ENCODE measurements at places on chromosomes 13 and 19. TPM values are rescaled to one million over a fixed set of nuclear protein-coding genes. Genes with fewer than 3 reads are reported as not detected.
A peak's percentile ranks its signal among the peaks of the same experiment; 100 is the strongest.

The CACNG7 gene
- total RNA-seq: not detected

The TGFBR3L gene
- not detected for total RNA-seq

The CEACAM7 gene
- not detected for total RNA-seq

The CPAMD8 gene
- total RNA-seq: 221 TPM

The ZNF296 gene
- total RNA-seq: 0.45 TPM

GRCh38 chr19:13906521-13906904 lies 512 bp downstream of the CC2D1A start:
- H3K4me1 ChIP-seq: peaks cover 32% of the 10 kb centered on the region
- H3K27ac ChIP-seq: peak overlapping the region; percentile 90
- H3K27me3 ChIP-seq: no peaks in the 10 kb centered on the region

DNA sequence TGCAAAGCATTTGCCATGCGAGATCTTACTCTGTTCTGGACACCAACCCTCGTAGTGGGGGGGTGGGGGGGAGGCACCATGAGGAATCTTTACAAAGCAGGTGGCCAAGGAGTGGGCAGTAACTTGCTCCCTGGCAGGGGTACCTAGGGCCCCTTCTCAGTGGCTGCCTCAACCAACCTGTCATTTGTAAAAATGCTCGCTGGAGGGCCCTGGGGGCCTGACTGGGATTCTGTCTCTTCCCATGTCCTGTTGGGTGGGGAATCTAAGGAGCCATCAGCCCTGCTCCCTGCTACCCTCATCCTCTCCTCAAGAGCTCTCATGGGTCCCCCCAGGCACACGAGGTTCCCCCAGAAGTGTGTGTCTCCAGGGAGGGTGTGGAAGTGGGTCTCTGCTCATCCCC lies 1.5 kb downstream of the KCNN1 start:
- DNase-seq: no peak
- H3K4me3 ChIP-seq: no peak overlapping the region
- H3K27ac ChIP-seq: no peak overlapping the region
- peaks cover 13% of the 10 kb centered on the region for H3K4me1 ChIP-seq
- H3K27me3 ChIP-seq: peaks cover 43% of the 10 kb centered on the region

- H3K36me3 ChIP-seq: peaks cover 28% of the 10 kb centered on the region
- H3K4me3 ChIP-seq: peak overlapping the region; percentile 40
- H3K27ac ChIP-seq: no peak overlapping the region
- H3K27me3 ChIP-seq: peaks cover 12% of the 10 kb centered on the region
These were observed 19.0 kb downstream of the MRPS12 start for GRCh38 chr19:38949580-38950367.

- H3K36me3 ChIP-seq: no peaks in the 10 kb centered on the region
- peaks cover 5% of the 10 kb centered on the region for H3K27me3 ChIP-seq
- no peak for DNase-seq
- no peak overlapping the region for H3K4me3 ChIP-seq
- no peak overlapping the region for H3K27ac ChIP-seq
- no peaks in the 10 kb centered on the region for H3K4me1 ChIP-seq
These were observed 2.4 kb upstream of the ACTL9 start for GRCh38 chr19:8700956-8701355.

- H3K27me3 ChIP-seq: peaks cover 2% of the 10 kb centered on the region
- no peak overlapping the region for H3K4me3 ChIP-seq
- no peak for DNase-seq
- no peak overlapping the region for H3K27ac ChIP-seq
- no peaks in the 10 kb centered on the region for H3K36me3 ChIP-seq
These were observed 275.6 kb downstream of the TSHZ3 start for GRCh38 chr19:31073485-31074198.

- no peaks in the 10 kb centered on the region for H3K27me3 ChIP-seq
- DNase-seq: peak; percentile 85
- peaks cover 40% of the 10 kb centered on the region for H3K4me1 ChIP-seq
- no peaks in the 10 kb centered on the region for H3K36me3 ChIP-seq
These were observed 57.1 kb downstream of the ALOX5AP start for GRCh38 chr13:30792285-30793000.

GRCh38 chr13:100917011-100917410 lies 242.4 kb upstream of the TMTC4 start:
- H3K4me1 ChIP-seq: no peaks in the 10 kb centered on the region
- DNase-seq: peak; percentile 4
- no peak overlapping the region for H3K4me3 ChIP-seq
- no peak overlapping the region for H3K27ac ChIP-seq
- no peaks in the 10 kb centered on the region for H3K36me3 ChIP-seq
- H3K27me3 ChIP-seq: no peaks in the 10 kb centered on the region

All from stomach (tissue), 19 donors.